ENCODE measurements at places on chromosomes 5 and 9.

DNA sequence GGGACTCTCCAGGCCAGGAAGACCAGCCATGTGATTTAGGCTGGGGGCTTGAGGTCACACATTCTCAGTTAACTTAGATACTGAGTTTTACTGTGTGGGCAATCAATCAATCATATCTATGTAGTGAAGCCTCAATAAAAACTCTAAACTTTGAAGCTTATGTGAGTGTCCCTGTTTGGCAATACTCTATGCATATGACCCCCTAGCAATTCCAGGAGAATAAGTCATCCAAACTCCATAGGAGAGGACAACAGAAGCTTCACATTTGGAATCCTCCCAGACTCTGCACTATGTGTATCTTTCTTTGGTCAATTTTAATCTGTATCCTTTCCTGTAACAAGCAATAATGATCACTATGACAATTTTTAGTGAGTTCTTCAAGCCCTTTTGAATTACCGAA is 216.8 kb upstream of the RGMB start:
- DNase-seq = no peak

- DNase-seq = no peak
These were observed 4.7 kb upstream of the FOXB2 start for GRCh38 chr9:77014597-77015263.

DNA sequence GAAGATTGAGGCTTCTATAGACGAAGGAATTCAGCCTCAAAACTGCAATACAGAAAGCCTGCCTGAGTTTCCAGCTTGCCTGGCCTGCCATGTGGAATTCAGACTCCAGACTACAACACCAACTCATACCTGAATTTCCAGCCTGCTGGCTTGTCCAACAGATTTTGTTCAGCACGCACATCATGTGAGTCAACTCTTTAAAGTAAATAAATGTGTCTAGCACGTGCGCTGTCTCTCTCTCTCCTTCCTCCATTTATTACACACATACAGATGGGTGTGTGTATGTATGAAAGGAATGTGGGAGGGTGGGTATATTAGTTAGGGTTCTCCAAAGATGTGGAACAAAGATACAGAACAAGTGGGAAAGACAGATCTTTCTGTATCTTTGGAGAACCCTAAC is 82.4 kb upstream of the TAS2R1 start:
- DNase-seq = peak; percentile 90

DNA sequence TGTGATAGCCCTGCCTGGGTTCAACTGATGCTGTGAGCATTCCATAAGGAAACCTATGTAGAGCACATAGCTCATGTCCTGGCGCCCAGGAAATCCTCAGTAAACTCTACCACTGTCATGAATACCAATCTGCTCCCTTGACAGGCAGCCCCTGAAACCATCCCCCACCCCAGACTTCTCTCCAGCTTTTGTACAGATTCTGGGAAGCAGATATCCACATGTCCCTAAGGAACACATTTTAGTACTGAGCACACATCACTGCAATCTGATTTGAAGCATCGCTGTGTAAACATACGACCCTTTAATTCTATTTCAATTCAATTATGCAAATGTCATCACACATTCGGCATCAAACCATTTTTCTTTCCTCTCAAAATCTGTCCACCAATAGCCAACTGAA is 89.5 kb upstream of the FSTL4 start:
- no peak for DNase-seq

GRCh38 chr9:124969401-124969800 is 28.5 kb upstream of the GOLGA1 start:
- DNase-seq = no peak

DNA sequence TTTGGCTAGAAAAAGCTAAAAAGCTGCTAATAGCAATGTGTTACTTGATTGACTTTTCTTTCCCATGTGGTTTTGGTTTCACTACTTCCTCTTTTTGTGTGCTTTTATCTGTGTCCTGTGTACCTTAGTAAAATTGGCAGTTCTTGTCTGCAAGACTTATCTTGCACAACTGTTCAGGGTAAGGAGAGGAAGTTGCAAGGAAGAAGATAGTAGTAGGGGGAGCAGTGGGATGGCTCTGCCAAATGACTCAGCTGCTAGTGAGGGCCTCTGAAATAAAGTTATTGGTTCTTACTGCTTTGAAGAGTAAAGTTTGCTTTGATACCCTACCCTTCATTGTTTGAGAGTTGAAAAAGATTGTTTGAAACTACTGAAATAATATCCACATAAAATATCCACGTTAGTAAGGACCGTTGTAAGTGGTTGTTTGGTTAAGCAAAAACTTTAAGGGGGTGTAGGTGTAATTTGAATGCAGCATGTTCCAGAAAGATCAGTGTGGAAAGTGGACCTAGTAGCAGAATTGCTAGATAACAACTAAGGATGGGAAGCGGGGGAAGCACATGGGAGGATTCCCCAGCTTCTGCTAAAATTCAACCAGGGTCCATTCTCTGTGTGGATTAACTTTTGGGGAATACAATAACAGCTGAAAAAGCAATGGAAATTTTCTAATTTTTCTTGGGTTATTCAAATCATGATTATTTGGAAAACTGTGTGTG is 123.5 kb downstream of the SCAMP1 start:
- DNase-seq = no peak

- no peak for DNase-seq
These were observed 69.9 kb upstream of the CDK20 start for GRCh38 chr9:88044200-88044599.

DNA sequence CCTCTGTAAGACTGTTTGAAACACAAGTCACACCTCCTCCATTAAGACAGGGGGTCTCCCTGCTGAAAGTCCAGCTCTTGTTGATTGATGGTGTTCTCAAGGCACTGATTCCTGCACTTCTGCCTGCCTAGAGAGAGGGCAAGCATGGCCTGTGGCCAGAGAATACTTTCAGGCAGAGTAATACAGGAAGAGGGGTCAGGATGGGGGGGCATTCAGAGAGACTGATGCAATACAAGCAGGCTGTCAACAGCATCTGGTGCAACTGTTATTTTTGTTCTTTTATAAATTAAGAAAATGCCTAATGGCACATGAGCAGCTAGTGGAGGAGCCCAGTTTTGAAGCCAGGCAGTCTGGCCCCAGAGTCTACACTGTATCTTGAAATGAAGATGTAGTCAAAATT is 302.2 kb downstream of the DIRAS2 start:
- peak; percentile 53 for DNase-seq

GRCh38 chr5:72633649-72634048 is 126.4 kb upstream of the ZNF366 start:
- peak; percentile 81 for DNase-seq

GRCh38 chr9:6829027-6829426 is 71.3 kb downstream of the KDM4C start:
- DNase-seq = no peak

DNA sequence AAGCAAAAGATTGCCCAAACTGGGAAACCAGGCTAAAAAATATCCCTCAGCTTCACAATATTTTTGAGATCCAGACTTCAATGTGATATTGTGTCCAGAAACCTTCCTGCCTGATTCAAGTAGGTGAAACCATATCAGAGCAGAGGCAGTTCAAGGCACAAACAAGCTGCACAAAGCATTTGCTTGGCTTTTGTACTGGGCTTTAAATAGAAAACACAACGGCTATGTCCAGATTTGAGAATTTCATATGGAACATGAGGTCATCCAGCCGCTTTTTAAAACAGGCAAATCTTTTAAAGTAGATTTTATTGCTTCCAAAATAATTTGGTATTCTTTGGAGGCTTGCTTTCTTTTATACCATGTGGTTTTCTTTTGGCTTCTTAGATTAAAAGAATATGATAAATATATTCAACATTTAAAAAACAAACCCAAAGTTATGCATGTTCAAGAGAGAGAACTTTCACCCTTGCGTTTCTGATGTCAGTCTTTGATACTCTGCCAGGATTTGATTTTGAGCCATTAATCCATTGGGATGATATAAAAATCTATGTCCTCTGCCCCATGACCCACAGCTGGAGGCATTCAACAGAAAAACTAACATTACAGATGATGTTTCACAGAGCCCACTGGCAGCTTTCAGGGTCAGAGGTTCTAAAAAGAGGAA is 29.0 kb upstream of the CCDC112 start:
- no peak for DNase-seq

- no peak for DNase-seq
These were observed 33.8 kb downstream of the RNF145 start for GRCh38 chr5:159175547-159175946.

DNA sequence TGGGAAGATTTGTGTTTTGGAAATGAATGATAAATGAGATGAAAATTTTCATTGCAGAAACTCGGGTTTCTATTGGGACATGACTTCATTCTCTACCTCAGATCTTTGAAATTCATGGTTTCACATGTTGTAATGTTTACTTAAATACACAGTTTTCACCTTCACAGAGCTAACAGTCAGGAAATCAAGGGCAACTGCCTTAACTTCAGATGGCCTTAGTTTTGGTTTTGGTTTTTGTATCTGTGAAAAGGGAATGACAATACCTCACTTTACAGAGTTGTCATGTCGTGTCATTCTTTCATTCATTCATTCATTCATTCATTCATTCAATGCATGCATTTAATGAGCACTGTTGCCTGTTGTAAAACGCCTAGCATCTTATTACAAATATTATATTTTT is 41.9 kb downstream of the NIM1K start:
- DNase-seq = no peak

DNA sequence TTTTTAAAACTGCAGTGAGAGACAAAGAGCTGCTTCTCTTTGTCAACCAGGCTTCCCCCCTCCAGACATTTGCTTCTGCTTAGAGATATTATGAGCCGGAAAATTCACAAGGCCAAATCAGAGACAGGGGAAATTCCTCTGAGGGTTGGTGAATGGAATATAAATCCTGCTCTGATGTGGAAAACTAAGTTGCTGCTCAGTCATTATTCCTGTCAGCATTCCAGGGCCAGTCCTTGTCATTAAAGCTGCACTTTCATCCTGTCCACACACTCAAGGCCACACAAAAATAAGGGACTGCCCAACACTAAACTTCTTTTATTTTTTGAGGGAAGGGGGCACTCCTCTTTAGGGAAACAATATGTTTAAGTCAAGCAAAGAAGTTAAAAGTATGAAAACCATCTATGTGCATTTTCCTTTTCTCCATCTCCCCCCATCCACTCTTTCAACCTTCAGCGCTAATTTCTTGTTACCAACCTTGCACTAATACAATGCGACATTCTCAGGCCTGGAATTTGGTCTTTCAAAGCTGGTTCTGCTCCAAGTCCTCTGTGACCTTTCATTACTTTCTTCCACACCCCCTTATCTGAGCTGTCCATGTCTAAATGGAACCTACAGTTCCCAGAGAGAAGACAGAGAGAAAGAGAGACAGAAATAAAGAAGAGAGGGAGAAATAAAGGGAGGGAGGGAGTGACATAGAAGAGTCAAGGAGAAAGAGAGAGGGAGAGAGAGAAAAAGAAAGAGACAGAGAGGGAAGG is 118.9 kb upstream of the S1PR3 start:
- no peak for DNase-seq

- DNase-seq = no peak
These were observed 60.1 kb upstream of the ZNF622 start for GRCh38 chr5:16525651-16526050.

- peak; percentile 44 for DNase-seq
These were observed 214.3 kb downstream of the GNA14 start for GRCh38 chr9:77433675-77434445.

DNA sequence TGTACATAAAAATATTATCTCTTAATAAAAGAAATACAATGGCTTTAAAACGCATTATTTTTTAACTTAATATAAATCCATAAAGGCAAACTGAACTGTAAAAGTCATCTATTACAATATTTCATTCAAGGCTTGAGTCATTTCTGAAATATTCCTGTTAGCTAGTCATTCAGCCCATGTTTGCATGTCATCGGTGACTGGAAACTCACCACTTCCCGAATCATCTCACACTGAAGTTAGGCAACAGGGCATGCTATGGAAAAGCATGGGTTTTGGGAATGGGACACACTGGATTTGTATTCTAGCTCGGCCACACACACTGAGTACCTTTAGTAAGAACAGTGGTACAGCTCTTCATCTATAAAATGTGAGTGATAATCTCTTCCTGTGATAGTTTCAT is 691.1 kb upstream of the C9orf72 start:
- DNase-seq = peak; percentile 67

DNA sequence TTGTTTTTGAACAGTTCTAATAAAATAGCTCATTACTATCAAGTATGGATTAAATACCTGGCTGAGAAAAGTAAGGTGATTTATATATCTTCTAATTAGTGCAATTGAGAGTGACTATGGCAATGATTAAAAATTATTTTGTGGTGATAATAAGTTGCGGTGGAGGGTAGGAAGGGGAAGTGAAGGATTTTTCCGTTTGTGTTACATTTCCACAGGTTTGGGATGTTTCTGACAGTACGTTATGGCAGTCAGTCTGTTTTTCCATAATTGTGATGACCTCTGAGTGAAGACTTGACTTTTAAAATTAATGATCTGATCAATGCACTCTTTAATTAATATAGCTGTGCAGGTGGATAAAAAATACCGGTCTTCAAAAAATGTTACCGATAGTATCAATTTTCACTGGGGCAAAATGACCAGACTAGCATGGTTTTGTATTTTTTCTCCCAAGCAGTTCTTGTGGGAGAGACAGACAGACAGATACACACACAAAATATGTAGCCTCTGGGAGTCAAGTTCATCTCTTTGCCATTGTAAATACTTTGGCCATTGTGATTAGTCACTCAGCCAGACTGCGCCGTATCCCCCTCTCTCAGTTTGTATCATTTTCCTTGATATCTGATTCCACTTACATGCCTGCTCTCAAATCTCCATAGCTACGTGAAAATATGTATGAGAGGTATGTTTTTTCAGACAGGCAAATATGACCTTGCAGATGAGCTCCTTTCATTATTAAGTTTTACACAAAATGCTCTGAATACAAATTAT is 60.2 kb downstream of the ARHGAP26 start:
- peak; percentile 25 for DNase-seq

Data from fibroblast of skin of left quadriceps (primary cell).